ENCODE measurements at places on chromosomes 13 and 19.

DNA sequence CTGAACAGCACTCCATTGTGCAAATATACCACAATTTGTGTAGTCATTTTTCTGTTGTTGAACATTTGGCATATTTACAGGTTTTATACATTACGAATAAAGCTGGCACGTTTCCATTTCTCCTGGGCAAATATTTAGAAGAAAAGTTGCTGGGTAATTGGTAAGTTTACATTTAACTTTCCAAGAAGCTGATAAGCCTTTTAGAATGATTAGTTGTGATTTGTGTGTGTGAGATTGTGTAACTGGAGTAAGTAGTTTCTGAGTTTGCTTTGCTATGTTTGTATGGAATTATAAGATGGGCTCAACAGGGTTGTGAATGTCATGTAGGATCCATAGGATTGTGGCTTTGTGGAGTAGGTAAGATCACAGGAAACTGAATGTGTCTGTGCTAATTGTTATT, 1.6 kb upstream of the ZNF529 start:
- no peak for DNase-seq

- no peak for DNase-seq
These were observed 58.1 kb downstream of the LACC1 start for GRCh38 chr13:43937839-43938238.

GRCh38 chr13:76213423-76213904, 577.3 kb downstream of the LMO7 start:
- no peak for DNase-seq

GRCh38 chr13:100818711-100819110, 144.1 kb upstream of the TMTC4 start:
- DNase-seq = peak; percentile 31

- no peak for DNase-seq
These were observed 65.9 kb downstream of the CHST8 start for GRCh38 chr19:33687481-33688170.

- no peak for DNase-seq
These were observed 145.6 kb upstream of the GJB6 start for GRCh38 chr13:20377720-20378119.

DNA sequence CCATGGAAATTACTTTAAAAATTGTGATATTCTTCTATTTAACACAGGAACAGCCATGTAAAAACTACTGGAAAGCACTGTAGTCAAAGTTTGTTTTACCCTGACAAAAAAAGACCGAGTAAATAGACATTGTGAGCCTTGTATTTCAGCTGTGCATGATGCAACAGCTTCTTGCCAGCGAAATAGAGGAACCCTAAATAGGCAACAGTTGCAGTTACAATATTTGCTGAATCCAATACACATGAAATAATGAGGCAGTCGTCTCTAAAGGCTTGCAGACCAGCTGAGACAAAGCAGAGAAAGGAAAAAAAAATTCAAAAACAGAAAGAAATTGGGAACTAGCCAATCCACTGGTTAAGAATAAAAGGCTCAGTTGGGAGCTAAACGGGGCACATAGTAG, 1001.1 kb downstream of the OLFM4 start:
- no peak for DNase-seq

DNA sequence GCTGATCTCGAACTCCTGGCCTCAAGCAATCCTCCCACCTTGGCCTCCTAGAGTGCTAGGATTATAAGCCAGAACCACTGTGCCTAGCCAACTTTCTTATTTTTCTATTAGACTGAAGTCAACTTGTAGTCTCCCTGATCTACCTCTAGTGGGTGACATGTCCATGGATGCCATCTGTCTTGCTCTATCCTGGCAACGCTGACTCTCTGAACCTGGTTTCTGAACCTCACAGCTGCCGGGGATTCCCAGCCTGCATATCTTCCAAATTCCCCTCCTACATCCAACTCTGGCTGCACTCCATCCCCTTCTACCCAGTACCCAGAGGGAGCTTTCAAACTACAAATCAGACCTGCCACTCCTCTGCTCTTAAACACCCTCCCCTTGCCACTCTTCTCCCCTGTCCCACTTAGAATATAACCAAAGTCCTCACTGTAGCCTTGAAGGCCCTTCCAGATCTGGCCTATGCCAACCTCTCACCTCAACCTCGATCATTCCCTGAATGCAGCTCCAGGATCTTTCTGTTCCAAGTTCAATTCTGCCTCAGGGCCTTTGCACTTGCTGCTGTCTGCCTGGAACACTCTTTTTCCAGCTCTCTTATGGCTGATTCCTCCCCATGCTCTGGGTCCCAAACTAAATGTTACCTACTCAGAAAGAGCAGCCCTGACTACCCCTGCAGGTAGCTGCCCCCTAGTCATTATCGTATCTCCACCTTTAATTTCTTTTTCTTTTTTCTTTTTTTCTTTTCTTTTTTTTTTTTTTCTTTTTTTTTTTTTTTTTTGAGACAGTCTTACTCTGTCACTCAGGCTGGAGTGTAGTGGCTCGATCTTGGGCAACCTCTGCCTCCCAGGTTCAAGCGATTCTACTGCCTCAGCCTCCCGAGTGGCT, 2.2 kb downstream of the CLIP3 start:
- no peak for DNase-seq

GRCh38 chr19:49983645-49984229, 22.8 kb upstream of the SIGLEC11 start:
- DNase-seq = peak; percentile 40

DNA sequence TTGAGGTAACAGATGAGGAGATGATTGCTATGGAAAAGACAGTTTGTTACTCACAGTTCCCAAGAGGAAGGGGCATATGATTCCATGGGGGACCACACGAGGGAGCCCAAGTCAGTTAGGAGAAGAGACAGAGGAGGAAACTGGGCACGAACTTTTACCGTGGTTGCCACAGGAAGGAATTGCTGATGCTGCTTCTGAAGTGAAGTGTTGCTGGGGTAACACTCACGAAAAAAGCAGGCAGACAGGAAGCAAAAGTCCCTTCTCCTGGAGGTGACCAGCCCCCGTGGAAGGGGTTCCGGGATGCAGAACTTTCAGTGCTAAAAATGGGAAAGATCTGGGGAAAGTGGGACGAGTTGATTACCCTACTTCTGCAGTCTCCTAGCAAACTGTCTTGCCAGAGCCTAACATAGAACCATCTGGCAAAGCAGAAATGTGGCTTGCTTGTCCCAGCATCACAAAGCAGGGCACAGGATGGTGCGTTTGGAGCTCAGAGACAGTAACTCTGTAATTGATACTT, 35.4 kb upstream of the MAP3K10 start:
- DNase-seq = peak; percentile 29

DNA sequence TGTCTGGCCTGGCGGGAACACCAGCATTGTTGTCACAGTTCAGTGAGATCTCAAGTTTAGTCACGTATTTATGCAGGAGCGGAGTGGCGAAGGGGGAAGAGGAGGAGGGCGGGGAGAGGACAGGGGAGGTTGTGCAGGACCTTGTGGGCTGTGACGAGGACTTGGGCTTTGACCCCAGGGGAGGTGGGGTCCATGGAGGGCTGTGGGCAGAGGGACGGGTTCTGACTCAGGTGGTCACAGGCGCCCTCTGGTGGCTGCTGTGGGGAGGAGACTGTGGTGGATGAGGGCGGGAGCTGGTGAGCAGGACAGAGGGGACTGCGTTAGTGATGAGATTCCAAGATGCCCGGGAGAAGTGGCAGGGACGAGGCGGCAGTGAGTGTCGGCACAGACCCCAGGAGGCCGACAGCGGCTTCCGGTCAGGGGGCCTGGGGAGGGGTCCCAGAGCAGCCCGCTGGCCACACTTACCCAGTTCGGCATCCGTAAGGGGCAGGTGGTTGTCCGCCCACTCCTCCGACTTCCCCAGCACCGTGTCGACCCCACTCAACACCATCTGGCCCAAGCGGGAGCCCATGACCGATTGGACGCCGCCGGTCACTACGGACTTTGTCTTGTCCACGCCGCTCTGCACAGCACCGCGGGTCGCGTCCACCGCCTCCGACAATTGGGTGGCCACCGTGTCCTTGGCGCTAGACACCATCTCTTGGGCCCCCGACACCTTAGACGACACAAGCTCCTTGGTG, 15.7 kb downstream of the PLIN3 start:
- DNase-seq = peak; percentile 35

GRCh38 chr13:46580362-46580839, 27.4 kb downstream of the LRCH1 start:
- DNase-seq = no peak

- peak; percentile 76 for DNase-seq
These were observed 499 bp downstream of the LSM7 start for GRCh38 chr19:2327773-2328400.

DNA sequence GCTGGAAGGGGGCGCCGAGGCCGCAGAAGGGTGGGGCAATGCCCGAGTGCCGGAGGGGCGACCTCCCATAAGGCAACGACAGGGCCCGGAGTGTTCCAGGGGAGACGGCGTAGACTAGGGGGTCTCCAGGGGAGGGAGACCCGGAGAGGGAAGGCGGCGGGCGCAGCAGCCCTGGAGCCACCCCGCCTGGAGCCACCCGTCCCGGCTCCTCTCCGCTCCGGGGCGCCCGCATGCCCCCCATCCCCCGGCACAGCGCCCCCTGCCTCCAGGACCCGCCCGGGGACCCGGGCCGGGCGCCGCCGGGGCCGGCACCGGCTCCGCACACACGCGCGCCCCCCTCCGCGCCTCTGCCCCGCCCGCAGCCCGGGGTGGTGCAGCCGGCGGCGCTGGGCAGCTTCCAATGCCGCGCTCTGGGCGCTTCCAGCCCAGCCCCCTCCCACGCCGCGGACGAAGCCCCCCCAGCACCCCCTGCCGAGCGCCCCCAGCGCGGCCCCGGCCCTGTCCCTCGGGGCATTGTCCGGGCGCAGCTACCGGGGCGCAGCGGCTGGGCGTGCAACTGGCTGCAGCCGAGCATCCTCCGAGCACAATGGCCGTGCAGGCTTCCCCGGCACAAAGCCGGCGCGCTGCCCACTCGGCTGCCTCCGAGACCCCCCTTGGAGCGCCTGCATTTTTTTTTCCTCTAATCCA, 519 bp downstream of the PTPRS start:
- DNase-seq = no peak

- DNase-seq = no peak
These were observed 178.2 kb downstream of the NDFIP2 start for GRCh38 chr13:79659121-79659521.

DNA sequence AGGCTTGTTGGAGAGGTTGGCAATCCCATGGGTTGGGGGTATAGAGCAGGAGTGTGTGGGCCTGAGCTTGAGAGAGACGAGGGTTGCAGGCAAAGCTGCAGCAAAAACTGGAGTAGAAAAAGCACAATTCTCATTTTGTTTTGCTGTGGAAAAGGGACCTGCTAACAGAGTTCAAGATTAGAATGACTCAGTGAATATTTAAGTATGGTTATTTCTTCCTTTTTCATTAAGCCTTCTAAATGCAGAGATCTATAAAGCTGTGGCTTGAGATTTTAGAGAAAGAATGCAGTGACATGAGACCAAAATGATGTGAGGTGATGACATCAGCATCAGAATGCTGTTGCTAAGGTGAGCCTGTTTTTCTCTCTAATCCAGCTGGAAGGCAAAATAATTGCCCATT, 10.8 kb upstream of the MBNL2 start:
- no peak for DNase-seq

- DNase-seq = no peak
These were observed 122.2 kb downstream of the PCDH9 start for GRCh38 chr13:67107979-67108378.

DNA sequence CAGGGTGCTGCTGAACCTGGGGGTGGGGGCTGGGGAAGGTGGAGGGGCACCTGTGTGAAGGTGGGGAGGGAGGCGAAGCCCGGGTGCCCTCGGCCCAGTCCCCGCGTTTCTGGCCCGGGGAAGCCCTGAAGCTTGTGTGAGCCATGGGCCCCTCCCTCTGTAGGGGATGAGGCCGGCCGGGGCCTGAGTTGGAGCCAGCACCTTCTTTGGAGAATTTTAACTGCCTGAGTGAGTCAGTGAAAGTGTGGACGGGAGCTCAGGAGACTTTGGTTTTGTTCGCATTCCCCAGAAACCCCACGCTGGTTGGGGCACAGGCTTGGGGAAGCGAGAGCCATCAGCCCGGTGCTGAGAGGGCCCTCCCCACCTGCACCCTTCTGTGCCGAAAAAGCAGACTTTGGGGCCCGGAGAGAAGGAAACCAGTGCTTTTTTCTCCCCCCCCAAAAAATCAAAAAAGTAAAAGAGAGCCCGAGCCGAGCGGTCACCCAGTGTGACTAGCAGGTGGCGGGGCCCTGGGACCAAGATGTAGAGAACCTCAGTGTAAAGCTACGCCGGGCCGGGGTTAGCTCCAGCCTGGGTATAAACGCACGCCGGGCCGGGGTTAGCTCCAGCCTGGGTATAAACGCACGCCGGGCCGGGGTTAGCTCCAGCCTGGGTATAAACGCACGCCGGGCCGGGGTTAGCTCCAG, 45.1 kb downstream of the TMEM255B start:
- DNase-seq = no peak

DNA sequence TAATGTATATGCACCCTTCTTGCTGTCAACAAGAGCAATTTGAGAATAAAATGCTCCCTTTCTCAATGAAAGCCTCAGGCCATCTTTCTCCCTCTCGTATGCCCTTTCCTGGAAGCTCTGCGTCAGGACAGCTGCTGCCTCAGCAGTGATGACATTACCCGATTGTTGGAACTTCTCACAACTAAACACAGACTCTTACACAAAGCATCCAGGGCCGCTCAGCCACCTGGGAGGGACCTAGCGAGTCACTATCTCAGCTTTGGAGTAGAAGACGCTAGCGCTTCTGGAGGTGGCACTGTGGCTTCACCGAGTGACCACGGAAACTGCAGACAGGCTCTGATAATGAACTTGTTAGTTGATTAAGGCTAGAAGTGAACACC, 153.2 kb upstream of the SOX1 start:
- no peak for DNase-seq

DNA sequence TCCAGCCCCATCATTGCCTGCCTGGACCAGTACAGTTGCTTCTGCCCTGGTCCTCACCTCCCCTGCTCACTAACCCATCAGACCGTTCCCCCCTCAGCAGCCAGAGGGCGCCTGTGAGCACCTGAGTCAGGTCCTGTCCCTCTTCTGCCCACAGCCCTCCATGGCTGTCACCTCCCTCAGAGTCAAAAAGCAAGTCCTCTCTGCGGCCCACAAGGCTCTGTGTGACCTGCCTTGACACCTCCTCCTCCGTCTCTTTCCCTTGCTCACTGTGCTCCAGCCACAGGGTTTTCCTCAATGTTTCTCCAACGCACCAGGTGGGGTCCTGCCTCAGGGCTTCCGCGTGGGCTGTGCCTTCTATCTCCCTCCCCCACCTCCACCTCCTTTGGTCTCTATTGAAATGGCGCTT, 29.4 kb upstream of the PTPRS start:
- DNase-seq = no peak

GRCh38 chr19:13842291-13843103, 34.4 kb upstream of the NANOS3 start:
- peak; percentile 69 for DNase-seq

GRCh38 chr13:110561344-110562035, at the start of gene RAB20:
RAB20 (minus strand) TSS chr13:110561722; CDS start chr13:110561519, 203 bp downstream.
- peak; percentile 54 for DNase-seq

Measured in COLO829 (cell line).